ENCODE measurements at places on chromosomes 7 and 10.
A peak's percentile ranks its signal among the peaks of the same experiment; 100 is the strongest.

- DNase-seq: peak; percentile 84
Observed at GRCh38 chr7:107659666-107660065, 962 bp upstream of the SLC26A4 start.

DNA sequence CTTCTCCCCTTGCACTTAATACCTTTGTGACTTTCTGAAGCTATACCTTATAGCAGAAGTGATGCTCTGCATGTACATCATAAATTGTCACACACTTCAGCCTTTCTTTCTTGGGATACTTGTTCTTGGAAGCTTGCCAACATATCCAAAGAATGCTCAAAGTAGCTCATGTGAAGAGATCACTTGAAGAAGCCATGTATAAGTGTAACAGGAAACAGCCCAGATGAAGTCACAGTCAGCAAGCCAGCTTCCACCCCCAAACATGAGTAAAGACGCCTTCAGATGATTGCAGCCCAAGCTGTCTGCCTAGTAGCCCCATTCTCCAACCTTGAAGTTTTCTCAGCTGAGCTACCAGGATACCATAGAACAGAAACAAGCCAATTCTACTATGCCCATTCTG, 50.9 kb downstream of the DGKB start:
- no peak for DNase-seq

GRCh38 chr7:45979275-45980180, 58.5 kb upstream of the IGFBP3 start:
- no peak for DNase-seq

DNA sequence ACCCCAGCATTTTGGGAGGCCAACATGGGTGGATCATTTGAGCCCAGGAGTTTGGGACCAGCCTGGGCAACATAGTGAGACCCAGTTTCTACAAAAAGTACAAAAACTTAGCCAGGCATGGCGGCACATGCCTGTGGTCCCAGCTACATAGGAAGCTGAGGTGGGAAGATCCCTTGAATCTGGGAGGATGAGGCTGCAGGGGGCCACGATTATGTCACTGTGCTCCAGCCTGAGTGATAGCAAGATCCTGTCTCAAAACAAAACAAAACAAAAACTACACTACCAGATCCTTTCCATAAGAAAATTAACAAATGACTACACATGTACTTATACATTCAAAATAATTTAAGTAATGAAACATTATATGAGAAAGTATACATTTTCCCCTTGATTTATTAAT, 116.4 kb upstream of the KLF6 start:
- no peak for DNase-seq

GRCh38 chr7:43764039-43764761, 5.7 kb downstream of the BLVRA start:
- DNase-seq: peak; percentile 53

GRCh38 chr10:101708073-101708472, 13.1 kb upstream of the FBXW4 start:
- DNase-seq: no peak

- DNase-seq: peak; percentile 34
Observed at GRCh38 chr7:46934198-46934825, 647.6 kb downstream of the TNS3 start.

DNA sequence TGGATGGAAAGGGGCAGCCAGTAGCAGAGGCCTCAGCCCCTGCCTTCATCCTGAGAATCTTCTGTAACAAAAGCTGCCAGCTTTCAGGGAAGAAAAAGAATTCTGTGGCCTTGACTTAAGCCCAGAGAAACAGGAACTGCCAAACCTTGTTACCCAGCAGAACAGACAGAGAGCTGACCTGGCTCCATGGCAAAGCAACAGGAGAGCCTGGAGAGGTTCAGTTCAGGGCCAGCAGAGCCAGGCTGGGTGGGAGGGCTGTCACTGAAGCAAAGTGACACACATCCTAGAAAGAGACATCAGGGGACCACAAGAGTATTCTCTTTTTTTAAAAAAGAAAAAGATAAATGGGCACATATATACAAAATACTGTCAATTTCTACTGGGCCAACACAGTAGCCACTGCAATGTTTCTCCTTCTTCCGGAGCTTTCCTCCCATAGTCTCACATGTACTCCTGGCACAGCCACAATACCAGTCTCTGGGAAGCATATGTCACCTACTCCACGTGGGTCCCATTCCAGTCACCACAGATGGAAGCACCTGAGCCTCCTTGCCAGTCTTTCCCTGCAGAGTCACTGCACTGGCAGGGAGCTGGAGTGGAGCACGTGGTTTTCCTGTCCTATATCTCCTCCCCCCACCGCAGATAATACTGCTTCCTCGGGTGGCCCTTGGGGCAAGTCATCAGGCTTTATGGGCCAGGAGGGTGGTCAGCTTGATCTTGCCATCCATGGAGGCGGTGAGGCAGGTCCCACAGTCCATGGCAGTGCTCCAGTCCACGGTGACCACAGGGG, 15.2 kb upstream of the CYREN start:
- DNase-seq: no peak

DNA sequence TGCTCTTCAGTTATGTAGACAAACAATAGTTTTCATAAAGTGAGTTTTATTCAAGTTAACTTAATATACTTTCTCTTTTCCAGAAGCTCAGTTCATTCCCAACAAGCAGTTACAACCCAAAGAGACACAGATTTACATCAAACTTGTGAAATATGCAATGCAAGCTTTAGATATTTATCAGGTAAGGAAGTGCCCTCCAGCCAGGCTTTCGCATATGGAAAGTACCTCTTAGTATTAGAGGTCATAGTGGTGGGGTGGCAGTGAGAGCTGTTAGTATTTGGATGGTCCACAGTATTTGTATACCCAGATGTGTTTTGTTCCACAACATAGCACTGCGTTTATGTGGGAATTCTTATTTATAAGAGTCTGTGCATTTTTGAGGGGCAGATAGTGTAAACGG, 32.1 kb downstream of the TRRAP start:
- DNase-seq: no peak

DNA sequence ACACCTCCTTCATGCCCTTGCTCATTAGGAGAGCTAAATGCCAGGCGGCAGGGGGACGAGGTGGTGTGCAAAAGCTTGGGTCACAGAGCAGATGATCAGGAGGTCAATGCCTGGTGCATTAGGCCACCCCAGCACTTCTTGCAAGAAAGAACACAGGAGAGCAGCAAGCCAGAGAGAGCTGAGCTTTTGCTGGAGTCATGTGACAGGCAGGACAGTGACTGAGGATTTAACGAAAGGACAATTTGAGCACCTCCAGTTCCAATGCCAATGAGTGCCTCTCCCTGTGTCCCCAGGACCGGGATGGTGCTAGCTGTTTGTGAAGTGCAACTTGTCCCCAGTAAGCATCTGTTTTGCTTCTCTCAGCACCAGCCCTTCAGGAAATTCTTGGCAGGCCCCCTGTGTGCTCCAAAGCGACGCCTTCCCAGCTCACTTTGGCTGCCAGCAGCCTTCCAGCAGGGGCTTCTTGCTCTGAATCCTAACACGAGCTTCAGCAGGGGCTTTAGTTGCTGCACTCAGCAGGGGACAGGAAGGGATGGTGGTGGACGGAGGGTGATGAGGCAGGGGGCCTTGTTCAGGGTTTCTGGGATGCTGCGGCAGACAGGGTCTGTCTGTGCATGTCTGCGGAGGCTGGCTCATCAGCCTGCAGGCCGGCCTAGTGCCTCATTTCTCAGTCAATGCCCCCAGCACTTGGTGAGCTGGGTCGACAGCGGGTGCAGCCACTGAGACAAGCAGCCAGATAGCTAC, 368.1 kb downstream of the RPS24 start:
- DNase-seq: peak; percentile 31

DNA sequence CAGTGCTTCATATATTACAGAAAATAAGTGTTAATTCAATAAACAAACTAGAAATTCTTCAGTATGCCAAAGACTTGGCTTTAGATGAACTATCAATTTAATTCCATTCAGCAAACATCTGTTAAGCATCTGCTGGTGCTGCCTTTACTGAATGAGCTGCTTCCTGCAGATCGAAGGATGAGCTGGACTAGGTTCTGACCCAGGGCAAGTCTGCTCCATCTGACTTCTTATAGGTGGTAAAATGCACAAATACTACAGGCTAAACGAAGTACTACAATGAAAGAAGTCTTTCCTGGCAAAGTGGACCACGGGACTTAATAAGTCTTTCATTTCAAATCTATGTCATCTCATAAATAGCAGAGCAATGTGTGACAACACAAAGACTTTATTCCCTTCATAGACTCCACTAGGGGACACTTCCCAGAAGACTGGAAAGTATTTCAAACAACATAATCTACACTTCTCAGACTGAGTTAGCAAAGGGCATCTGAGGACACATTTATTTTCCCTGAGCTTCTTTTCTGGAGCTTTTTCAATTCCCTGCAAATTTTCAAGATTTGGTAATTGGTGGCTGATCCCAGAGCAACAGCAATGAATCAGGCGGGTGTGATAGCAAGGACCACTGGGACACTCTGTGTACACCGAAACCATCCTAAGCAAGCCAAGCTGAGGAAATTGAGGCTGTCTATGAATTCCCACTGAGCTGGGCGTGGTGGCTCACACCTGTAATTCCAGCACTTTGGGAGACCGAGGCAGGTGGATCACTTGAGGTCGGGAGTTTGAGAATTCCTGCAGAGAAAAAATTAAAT, 108.9 kb upstream of the FRMD4A start:
- DNase-seq: peak; percentile 25

DNA sequence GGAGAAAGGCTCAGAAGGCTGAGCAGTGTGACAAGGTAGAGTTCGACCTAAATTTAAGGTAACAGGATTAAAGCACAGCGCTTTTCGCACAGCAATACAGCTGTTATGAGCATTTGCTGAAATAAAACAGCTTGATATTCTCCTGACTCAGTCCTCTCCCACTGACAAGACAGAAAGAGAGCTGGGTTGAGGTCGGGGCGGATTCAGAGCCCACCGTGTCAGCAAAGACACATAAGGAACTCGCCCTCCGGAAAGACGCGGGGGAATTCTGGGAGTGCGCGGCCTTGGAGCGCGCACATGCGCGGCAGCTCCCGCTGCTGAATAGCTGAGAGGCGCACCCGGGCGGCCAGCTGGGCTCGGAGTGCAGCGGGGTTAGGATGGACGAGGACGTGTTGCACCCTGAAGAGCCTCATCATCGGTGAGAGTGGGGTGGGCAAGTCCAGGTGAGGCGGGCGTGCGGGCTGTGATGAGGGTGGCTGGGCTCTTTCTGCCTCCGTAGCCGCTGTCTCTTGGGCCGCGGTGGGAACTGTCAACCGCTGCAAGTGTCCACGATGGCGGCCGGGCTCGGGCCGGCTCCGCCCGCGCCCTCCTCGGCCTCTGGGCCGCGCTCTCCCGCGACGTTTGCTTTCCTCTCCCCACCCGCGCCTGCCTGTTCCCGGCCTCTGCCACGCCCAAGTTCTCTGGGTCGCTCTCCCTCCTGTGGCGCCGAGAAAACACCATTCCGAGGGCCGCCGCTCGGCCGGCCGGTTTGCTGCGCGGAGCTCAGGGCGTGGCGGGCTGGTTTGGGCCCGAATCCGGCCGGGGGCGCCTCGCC, 120.6 kb downstream of the LYZL1 start:
- peak; percentile 72 for DNase-seq

GRCh38 chr10:112619556-112619955, 172.5 kb downstream of the VTI1A start:
- no peak for DNase-seq

DNA sequence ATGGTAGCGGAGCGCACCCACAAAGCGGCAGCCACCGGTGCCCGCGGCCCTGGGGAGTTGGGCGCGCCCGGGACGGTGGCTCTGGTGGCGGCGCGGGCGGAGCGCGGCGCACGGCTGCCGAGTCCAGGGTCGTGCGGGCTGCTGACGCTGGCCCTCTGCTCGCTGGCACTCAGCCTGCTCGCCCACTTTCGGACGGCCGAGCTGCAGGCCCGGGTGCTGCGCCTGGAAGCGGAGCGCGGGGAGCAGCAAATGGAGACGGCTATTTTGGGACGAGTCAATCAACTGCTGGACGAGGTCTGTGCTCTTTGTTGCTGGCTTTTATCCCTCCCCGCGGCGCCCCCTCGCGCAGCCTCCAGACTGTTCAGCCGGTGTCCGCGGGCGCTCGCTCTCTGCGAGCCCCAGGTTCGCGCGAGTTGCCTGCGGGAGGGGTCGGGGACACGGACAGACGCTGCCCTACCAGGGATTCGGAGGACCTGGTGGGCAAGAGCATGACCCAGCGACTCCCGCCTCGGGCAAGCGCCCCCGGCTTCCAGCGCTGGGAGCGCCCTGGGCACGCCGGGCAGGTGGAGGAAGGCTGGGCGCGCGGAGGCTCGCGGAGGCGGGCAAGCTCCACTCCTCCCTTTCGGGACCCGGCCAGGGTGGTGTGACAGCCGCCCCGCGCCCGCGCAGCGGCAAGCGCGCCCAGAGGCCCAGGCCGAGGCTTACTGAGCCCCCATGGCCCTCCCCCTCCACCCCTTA, 887 bp downstream of the COL13A1 start:
- peak; percentile 60 for DNase-seq

GRCh38 chr7:55020466-55020871, 1.7 kb downstream of the EGFR start:
- DNase-seq: peak; percentile 72

All from fibroblast of lung (primary cell).